ENCODE measurements at places on chromosomes 2 and 18. TPM values are rescaled to one million over a fixed set of nuclear protein-coding genes. Genes with fewer than 3 reads are reported as not detected.

GRCh38 chr2:12155303-12156051 lies 409.0 kb downstream of the LPIN1 start:
- no peaks in the 10 kb centered on the region for H3K36me3 ChIP-seq
- H3K27me3 ChIP-seq: no peaks in the 10 kb centered on the region
- peak overlapping the region; percentile 22 for H3K27ac ChIP-seq
- no peak overlapping the region for H3K4me3 ChIP-seq

The CCDC148 gene
- 1.0 TPM for total RNA-seq

- no peak overlapping the region for H3K4me3 ChIP-seq
- no peaks in the 10 kb centered on the region for H3K4me1 ChIP-seq
- H3K27ac ChIP-seq: no peak overlapping the region
These were observed 40.1 kb downstream of the MREG start for GRCh38 chr2:215973145-215973792.

The DNAH6 gene
- under 0.01 TPM for total RNA-seq

DNA sequence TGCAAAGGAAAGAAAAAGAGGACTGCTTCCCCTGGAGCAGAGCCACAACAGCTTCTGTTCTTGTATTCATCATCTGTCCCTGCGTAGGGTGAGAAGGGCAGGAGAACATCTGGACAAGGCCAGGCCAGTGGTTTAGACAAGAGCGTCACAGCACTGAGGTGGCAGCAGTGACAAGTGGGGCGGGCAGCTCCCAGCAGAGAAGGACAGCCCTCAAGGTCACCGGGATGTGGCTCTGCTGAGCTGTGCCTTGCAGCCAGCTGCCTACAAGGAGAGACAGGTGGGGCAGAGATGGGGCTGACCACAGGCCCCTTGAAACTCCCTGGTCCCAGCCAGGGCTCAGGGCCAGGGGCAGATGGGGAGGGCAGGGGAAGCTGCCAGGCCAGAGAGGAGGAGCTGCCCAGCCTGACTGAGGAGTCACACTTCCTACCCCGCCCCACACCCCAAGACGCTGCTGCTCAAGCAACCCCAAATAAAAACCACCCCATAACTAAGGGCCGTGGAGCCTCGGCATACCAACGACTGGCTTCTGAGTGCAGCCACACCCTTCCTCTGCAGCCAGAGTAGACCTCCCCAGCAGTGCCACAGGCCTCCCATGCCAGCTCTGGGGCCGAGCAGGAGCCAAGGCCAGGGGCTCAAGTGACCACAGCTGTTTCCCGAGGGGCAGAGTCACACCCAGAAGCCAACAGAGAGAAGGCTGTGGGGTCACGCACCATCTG lies 5.4 kb downstream of the RAB11FIP5 start:
- no peak overlapping the region for H3K4me3 ChIP-seq
- no peaks in the 10 kb centered on the region for H3K36me3 ChIP-seq
- peaks cover 34% of the 10 kb centered on the region for H3K4me1 ChIP-seq
- H3K27ac ChIP-seq: peak overlapping the region; percentile 26

DNA sequence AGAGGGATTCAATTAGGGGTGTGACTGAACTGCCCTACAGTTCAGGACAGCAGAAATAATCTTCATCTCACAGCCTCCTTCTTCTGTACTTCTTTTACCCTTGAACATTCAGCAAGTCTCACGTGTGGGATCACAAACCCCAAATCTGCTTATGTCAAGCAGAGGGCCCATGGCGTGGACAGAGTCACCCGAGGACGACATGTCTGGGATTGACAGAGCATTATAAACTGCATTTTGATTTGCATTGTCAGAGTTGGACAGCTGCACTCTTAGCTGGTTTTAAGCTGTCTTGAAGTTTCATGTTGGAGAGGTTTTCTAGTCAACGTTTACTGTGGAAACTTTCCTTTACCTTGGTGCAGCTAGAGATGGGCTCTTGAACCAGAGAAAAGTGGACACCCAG lies 26.4 kb downstream of the MGAT5 start:
- no peak for DNase-seq

- H3K27me3 ChIP-seq: no peaks in the 10 kb centered on the region
- DNase-seq: peak; percentile 84
- H3K4me3 ChIP-seq: no peak overlapping the region
- peaks cover 7% of the 10 kb centered on the region for H3K4me1 ChIP-seq
These were observed 7.5 kb upstream of the MOCOS start for GRCh38 chr18:36179562-36180355.

GRCh38 chr2:11754700-11755015 lies 8.2 kb downstream of the LPIN1 start:
- DNase-seq: no peak
- H3K4me1 ChIP-seq: peaks cover 17% of the 10 kb centered on the region

GRCh38 chr18:32776561-32776960 lies 3.7 kb upstream of the KLHL14 start:
- H3K27ac ChIP-seq: no peak overlapping the region
- H3K36me3 ChIP-seq: no peaks in the 10 kb centered on the region
- H3K27me3 ChIP-seq: no peaks in the 10 kb centered on the region
- H3K4me3 ChIP-seq: no peak overlapping the region

The MAP3K19 gene
- not detected for total RNA-seq

GRCh38 chr2:159225025-159226016 lies 61.2 kb downstream of the WDSUB1 start:
- H3K27me3 ChIP-seq: no peaks in the 10 kb centered on the region
- H3K27ac ChIP-seq: no peak overlapping the region
- no peak overlapping the region for H3K4me3 ChIP-seq
- peaks cover 7% of the 10 kb centered on the region for H3K36me3 ChIP-seq

DNA sequence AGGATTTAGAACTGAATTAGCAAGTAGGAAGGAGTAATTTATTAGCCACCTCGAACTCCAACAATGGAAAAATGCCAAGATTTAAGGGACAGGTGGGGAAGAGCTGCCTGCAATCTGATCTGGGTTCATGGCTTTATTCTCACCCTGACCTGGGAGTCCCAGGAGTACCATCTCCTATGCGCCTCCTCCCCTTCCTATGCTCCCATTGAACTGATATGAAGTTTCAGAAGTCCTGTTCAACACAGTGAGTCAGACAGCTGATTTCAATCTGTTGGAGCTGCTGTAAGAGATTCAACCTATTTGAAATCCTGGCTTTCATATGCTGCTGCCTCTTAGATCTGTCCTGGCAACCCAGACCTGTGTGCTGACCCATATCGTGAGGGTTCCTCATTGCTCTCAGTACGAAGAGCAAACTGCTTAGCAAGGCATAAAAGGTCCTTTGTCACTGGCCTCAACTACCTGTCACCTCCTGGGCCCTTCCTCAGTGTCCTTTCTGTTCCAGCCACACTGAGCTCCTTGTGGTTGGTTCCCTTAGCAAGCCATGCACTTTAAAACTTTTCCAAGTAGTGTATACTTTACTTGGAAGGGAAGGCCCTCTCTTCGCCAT lies 15.9 kb upstream of the CD28 start:
- H3K4me3 ChIP-seq: no peak overlapping the region
- H3K36me3 ChIP-seq: no peaks in the 10 kb centered on the region
- H3K27me3 ChIP-seq: no peaks in the 10 kb centered on the region

GRCh38 chr2:62264186-62264585 lies 68.3 kb downstream of the B3GNT2 start:
- no peak for DNase-seq
- no peak overlapping the region for H3K4me3 ChIP-seq
- no peak overlapping the region for H3K27ac ChIP-seq
- no peaks in the 10 kb centered on the region for H3K27me3 ChIP-seq
- peaks cover 2% of the 10 kb centered on the region for H3K4me1 ChIP-seq
- H3K36me3 ChIP-seq: no peaks in the 10 kb centered on the region

DNA sequence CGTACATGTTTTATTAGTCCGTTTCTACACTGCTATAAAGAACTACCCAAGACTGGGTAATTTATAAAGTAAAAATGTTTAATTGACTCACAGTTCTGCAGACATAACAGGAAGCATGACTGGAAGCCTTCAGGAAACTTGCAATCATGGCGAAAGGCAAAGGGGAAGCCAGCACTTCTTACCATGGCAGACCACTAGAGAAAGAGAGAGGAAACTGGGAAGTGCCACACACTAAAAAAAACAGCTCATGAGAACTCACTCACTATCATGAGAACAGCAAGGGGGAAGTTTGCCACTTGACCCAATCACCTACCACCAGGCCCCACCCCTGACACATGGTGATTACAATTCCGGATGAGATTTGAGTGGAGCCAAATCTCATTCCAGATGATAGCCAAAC lies 466.2 kb downstream of the IRS1 start:
- no peak for DNase-seq
- no peak overlapping the region for H3K4me3 ChIP-seq
- no peaks in the 10 kb centered on the region for H3K27me3 ChIP-seq
- no peaks in the 10 kb centered on the region for H3K36me3 ChIP-seq
- H3K27ac ChIP-seq: no peak overlapping the region

DNA sequence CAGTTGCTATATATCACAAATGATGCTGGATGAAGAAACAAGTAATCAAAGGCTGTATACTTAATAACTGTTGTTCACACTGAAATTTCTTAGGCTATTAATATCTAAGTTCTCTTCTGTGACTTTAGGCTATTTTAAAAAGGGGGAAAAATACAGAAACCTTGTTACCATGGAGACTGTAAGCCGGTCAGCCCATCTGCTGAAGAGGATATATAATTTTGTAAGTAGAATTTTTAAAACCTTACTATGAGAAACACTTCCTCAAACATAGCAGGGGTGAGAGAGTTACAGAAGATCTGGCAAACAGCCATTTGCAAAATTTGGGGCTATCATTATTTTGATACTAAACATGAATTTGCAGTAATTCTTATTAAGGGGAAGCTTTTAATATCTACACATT lies 27.8 kb downstream of the CACNB4 start:
- no peaks in the 10 kb centered on the region for H3K36me3 ChIP-seq
- H3K4me1 ChIP-seq: no peaks in the 10 kb centered on the region
- H3K27me3 ChIP-seq: peaks cover 2% of the 10 kb centered on the region
- H3K27ac ChIP-seq: no peak overlapping the region

- H3K27ac ChIP-seq: no peak overlapping the region
- H3K4me3 ChIP-seq: no peak overlapping the region
- no peaks in the 10 kb centered on the region for H3K36me3 ChIP-seq
- no peak for DNase-seq
These were observed 28.4 kb downstream of the E2F6 start for GRCh38 chr2:11437602-11438001.

DNA sequence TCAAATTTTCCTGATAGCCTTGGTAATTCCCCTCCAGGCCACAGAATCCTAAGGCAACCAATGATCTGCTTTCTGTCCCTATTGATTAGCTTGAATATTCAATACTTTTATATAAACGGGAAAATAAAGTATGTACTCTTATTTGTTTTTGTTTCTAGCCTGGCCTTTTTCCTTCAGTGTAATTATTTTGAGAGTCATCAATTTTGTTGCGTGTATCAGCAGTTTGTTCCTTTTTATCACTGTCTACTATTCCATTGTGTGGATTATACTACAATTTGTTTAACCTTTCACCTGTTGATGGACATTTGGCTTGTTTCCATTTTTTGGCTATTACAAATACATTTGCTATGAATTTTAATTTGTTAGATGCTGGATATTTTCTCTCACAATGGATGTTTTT lies 39.2 kb upstream of the LRRC30 start:
- no peaks in the 10 kb centered on the region for H3K36me3 ChIP-seq
- H3K27ac ChIP-seq: no peak overlapping the region
- no peaks in the 10 kb centered on the region for H3K27me3 ChIP-seq
- no peak for DNase-seq
- H3K4me1 ChIP-seq: no peaks in the 10 kb centered on the region
- H3K4me3 ChIP-seq: no peak overlapping the region

DNA sequence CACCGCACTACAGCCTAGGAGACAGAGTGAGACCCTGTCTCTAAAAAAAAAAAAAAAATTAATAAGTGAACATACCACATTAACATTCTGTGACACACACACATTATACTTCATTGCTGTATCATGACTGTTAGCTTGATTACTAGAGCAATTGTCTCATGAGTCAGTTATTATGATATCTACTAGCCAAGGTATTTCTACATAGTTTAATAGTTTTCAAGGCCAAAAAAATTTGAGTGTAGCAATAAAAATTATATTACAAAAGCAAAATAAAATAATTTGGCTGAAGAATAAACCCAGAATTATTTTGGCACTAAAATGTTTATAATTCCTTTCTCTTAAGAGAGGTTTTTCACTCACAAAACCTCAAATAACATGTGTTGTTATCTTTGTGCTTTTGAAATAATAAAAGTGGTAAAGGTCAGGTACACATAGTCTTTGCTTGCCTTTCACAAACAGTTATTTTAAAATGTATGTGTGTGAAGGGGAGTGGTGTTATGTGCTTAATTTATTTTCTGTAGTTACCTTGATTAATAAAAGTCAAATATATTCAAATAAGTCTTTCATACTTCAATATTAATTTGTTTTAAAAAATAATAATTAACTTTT lies 136.9 kb upstream of the SPOPL start:
- no peaks in the 10 kb centered on the region for H3K27me3 ChIP-seq
- H3K4me3 ChIP-seq: no peak overlapping the region
- H3K4me1 ChIP-seq: no peaks in the 10 kb centered on the region

DNA sequence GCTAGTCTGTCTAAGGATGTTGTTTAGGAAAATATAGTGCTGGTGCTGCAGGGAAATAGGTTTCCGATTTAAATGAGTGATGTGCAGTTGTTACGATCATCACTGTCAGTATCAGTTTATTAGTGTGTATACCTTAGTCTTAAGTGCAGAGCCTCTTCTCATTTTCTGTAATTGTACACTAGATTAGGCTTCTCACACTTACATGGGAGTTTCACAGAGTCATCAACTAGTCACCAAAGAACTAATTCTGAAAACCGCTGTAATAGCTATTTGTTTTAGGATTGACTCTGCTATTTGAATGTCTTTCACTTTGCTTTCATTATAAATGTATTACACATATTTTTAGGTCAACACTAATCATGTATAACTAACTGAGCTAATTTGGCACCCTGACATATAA lies 99.8 kb upstream of the ZEB2 start:
- H3K4me1 ChIP-seq: no peaks in the 10 kb centered on the region
- H3K27ac ChIP-seq: no peak overlapping the region
- no peak overlapping the region for H3K4me3 ChIP-seq
- DNase-seq: no peak
- H3K36me3 ChIP-seq: no peaks in the 10 kb centered on the region

DNA sequence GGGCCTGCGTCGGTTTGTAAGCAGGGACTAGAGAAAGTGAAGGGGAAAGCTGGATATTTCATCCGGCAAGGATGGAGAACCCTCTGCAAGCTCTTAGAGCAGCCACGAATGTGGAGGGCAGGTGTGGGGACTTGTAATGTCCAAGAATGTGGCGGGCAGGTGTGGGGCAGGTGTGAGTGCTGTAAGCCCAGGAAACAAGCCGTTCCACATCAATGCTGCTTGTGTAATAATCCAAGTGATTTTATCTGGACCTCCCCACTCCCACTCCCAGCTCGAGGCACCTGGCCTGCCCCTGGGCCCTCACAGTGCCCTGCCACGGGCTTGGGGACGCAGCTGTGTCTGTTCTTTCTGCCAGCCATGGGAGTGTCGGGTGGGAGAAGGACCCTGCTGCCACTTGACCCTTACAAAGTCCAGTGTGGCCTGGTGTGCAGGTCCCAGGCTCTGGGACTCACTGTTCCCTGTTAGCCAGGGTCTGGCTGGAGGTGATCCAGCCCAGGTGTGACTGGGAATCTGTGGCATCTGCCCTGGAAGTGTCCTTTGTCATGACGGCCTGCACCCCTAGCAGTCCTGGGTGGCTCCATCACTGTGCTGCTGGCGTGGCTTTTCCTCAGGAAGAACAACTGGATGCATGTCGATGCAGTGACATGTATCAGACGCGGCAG lies 42.8 kb downstream of the SOX11 start:
- H3K4me1 ChIP-seq: no peaks in the 10 kb centered on the region
- H3K36me3 ChIP-seq: no peaks in the 10 kb centered on the region
- H3K4me3 ChIP-seq: no peak overlapping the region
- no peaks in the 10 kb centered on the region for H3K27me3 ChIP-seq
- no peak overlapping the region for H3K27ac ChIP-seq

The HAAO gene
- 2.8 TPM for total RNA-seq

All from fibroblast of lung (primary cell).